T-cell (primary cell): ENCODE measurements at places on chromosomes 4 and X.

DNA sequence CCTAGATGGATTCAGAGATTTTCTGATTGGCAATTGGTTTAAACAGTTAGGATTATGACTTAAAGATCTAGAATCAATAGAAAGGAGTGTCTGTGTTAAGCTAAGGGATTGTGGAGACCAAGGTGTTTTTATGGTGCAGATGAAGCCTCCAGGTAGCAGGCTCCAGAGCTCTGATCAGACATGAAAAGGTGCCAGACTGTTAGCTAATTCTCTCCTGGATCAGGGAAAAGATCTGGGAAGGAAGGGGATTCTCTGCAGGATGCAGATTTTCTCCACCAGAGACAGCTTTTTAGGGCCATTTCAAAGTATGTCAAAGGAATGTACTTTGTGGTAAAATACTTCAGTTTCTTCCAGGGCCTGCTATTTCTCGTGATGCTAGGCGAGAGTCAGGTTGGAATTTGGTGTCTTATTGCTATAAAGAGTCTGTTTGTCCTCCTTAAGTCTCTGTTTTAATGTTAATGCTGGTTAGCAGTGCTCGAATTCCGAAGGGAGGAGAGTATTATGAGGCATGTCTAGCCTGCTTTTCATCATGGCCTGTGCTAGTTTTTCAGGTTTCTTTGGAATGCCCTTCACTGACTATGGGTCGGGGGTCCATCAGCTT lies 12.0 kb upstream of the GPR78 start:
- H3K27me3 ChIP-seq: no peaks in the 10 kb centered on the region
- no peaks in the 10 kb centered on the region for H3K36me3 ChIP-seq
- no peak overlapping the region for H3K27ac ChIP-seq
- H3K4me1 ChIP-seq: no peaks in the 10 kb centered on the region
- H3K4me3 ChIP-seq: no peak overlapping the region
- no peak for DNase-seq

DNA sequence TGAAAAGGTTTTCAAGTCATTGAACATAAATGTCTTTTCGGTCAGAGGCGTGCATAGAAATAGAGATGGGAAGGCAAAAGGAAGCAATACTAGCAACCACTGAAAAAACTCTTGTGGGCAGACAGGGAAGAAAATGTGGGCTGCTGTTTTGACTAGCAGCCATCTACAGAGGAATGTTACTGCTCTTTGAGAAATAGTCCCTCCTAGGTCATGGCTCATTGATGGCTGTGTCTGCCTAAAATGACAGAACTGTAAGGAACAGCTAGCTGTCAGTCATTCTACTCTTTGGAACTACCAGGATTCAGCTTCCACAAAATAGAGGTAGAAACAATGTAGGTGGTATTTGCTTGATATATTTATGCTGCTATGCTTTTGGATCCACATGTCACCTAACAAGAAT lies 26.9 kb upstream of the TMPRSS11B start:
- H3K27me3 ChIP-seq: peaks cover 3% of the 10 kb centered on the region
- H3K27ac ChIP-seq: no peak overlapping the region
- H3K4me3 ChIP-seq: no peak overlapping the region
- no peaks in the 10 kb centered on the region for H3K4me1 ChIP-seq
- H3K36me3 ChIP-seq: no peaks in the 10 kb centered on the region

GRCh38 chr4:1843852-1844251 lies 12.1 kb downstream of the LETM1 start:
- no peak overlapping the region for H3K27ac ChIP-seq
- H3K4me3 ChIP-seq: no peak overlapping the region
- H3K4me1 ChIP-seq: peaks cover 5% of the 10 kb centered on the region

DNA sequence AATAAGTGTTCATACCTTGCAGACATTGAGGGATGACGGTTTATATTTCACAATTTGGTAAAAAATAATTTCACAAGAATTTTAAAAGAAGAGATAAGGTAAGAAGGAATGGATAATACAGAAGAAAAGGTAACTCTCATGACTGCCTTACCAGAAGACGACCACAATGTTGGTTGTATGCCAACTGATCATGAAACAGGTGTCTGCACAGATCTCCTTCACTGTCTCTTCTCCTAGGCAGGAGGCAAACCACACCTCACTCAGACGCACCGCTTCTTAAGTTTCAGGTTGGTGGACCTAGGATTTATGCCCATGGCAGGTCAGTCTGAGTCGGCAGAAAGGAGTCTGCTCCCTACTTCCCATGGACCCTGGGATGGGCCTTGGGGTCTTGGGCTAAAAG lies 177.2 kb downstream of the VSIG4 start:
- H3K4me1 ChIP-seq: peaks cover 11% of the 10 kb centered on the region
- H3K27me3 ChIP-seq: no peaks in the 10 kb centered on the region
- no peak for DNase-seq
- no peak overlapping the region for H3K27ac ChIP-seq

- no peaks in the 10 kb centered on the region for H3K4me1 ChIP-seq
- no peaks in the 10 kb centered on the region for H3K36me3 ChIP-seq
- H3K4me3 ChIP-seq: no peak overlapping the region
- DNase-seq: no peak
- no peaks in the 10 kb centered on the region for H3K27me3 ChIP-seq
Observed at GRCh38 chr4:16707874-16708273, 190.6 kb downstream of the LDB2 start.

DNA sequence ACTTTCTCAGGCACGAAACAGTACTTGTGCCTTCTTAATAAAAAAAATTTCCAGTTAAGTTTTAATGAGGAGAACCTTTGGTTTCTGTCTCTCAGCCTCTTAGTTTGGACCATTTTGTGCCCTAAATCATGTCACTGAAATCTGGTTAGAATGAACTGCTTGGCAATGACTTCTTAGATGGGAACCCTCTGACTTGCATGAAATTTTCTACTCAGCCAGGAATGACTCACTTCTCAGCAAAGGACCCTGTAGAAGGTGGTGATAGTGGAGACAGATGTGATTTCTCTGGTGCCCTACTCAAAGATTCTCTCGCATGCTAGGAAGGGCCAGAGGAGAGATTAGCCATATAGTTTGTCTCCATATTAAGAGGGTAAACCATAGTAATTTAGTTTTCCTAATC lies 50.5 kb downstream of the RASL11B start:
- H3K4me3 ChIP-seq: no peak overlapping the region
- no peak for DNase-seq
- H3K27me3 ChIP-seq: no peaks in the 10 kb centered on the region
- H3K4me1 ChIP-seq: no peaks in the 10 kb centered on the region
- no peak overlapping the region for H3K27ac ChIP-seq
- H3K36me3 ChIP-seq: no peaks in the 10 kb centered on the region

DNA sequence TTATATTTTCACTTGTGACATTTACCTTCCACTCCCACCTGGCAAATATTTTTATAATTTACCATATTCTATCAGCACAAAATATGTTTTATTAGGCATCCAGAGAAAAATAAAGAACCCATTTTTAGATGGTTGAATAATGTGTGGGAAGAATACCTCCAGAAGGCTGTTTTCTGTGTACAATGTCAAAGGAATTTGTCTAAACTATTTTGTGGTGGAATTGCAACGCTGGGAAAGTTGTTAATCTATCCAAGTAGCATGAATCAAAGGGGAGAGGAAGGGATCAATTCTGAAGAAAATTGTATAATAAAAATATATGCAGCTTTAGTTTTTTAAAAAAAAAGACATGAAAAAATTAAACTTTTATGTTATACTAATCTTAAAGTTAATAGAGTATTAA lies 706.5 kb downstream of the FSTL5 start:
- no peak overlapping the region for H3K27ac ChIP-seq
- no peaks in the 10 kb centered on the region for H3K4me1 ChIP-seq
- H3K4me3 ChIP-seq: no peak overlapping the region
- no peaks in the 10 kb centered on the region for H3K36me3 ChIP-seq
- no peaks in the 10 kb centered on the region for H3K27me3 ChIP-seq

- H3K27me3 ChIP-seq: no peaks in the 10 kb centered on the region
- no peak overlapping the region for H3K4me3 ChIP-seq
- no peaks in the 10 kb centered on the region for H3K36me3 ChIP-seq
- H3K27ac ChIP-seq: no peak overlapping the region
- DNase-seq: no peak
- no peaks in the 10 kb centered on the region for H3K4me1 ChIP-seq
Observed at GRCh38 chr4:178205826-178206225, 763.6 kb upstream of the AGA start.

DNA sequence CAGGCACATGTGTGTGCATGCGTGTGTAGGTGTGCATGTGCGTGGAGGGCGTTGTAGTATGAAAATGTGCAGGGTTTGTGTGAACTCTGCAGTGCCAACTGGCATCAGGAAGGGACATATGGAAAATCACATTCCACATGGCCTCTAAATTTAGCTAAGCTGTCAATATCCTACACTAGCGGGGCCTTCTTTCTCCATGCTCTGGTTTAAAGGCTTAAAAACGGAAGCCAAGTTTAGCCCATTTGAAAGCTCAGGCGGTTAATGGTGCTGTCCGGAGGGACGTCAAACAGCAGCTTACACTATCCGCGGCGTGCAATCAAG lies 144.1 kb upstream of the NOCT start:
- no peak overlapping the region for H3K27ac ChIP-seq
- H3K27me3 ChIP-seq: peaks cover 22% of the 10 kb centered on the region
- no peaks in the 10 kb centered on the region for H3K36me3 ChIP-seq
- H3K4me1 ChIP-seq: no peaks in the 10 kb centered on the region

GRCh38 chr4:96134806-96135205 lies 294.9 kb downstream of the PDHA2 start:
- H3K36me3 ChIP-seq: no peaks in the 10 kb centered on the region
- no peak overlapping the region for H3K27ac ChIP-seq
- H3K4me3 ChIP-seq: no peak overlapping the region
- H3K4me1 ChIP-seq: no peaks in the 10 kb centered on the region

- H3K36me3 ChIP-seq: no peaks in the 10 kb centered on the region
- H3K27ac ChIP-seq: no peak overlapping the region
Observed at GRCh38 chr4:131566026-131566425, 1583.1 kb upstream of the PCDH10 start.

DNA sequence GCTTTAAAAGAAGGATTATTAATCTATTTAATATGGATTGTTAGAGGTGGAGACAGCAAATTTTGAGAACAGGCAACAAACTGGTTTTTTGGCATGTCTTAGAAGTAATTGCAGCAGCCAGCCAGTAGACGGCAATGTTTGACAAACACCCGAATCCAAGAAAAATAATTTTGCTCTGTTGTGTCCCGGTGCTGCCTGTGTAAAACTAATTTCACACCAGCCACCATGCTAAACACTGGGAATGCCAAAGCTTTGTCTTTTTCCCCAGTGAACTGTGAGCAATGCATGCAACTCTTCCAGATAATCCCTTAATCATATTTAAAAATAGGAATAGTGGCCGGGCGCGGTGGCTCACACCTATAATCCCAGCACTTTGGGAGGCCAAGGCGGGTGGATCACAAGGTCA lies 25.9 kb downstream of the SMIM31 start:
- DNase-seq: peak; percentile 33
- no peak overlapping the region for H3K27ac ChIP-seq
- no peaks in the 10 kb centered on the region for H3K36me3 ChIP-seq

- no peaks in the 10 kb centered on the region for H3K4me1 ChIP-seq
- H3K4me3 ChIP-seq: no peak overlapping the region
- H3K36me3 ChIP-seq: no peaks in the 10 kb centered on the region
- H3K27ac ChIP-seq: no peak overlapping the region
- no peaks in the 10 kb centered on the region for H3K27me3 ChIP-seq
- no peak for DNase-seq
Observed at GRCh38 chr4:42234817-42235216, 82.4 kb upstream of the BEND4 start.

- no peaks in the 10 kb centered on the region for H3K4me1 ChIP-seq
- no peaks in the 10 kb centered on the region for H3K27me3 ChIP-seq
- H3K4me3 ChIP-seq: no peak overlapping the region
- no peaks in the 10 kb centered on the region for H3K36me3 ChIP-seq
- no peak overlapping the region for H3K27ac ChIP-seq
Observed at GRCh38 chr4:152032722-152033131, 271.9 kb upstream of the GATB start.

GRCh38 chrX:9913146-9913433 lies 54.1 kb upstream of the CLDN34 start:
- no peak overlapping the region for H3K4me3 ChIP-seq
- H3K27me3 ChIP-seq: peaks cover 3% of the 10 kb centered on the region

- DNase-seq: peak; percentile 45
- H3K27ac ChIP-seq: no peak overlapping the region
- H3K4me3 ChIP-seq: no peak overlapping the region
- H3K4me1 ChIP-seq: no peaks in the 10 kb centered on the region
- no peaks in the 10 kb centered on the region for H3K27me3 ChIP-seq
- no peaks in the 10 kb centered on the region for H3K36me3 ChIP-seq
Observed at GRCh38 chr4:119041951-119042560, 93.6 kb upstream of the MYOZ2 start.

DNA sequence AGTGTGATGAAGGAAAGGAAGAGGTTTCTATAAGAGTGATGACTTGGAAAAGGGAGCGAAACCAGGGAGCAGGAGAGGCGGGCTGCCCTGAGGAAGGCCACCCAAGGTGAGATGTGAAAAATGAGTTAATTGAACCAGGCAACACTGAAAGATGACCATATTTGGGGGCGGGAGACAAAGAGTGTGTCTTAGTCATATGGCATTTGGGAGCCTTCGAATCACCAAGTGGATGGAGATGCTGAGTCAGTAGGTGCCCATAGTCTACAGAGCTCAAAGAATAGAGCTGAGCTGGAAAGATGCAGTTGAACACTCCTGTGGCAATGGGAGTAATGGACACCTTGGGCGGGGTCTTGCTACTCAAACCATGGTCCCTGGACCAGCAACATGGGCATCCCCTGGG lies 8.3 kb upstream of the TLR8 start:
- no peaks in the 10 kb centered on the region for H3K27me3 ChIP-seq
- peaks cover 3% of the 10 kb centered on the region for H3K4me1 ChIP-seq
- no peak for DNase-seq
- H3K4me3 ChIP-seq: no peak overlapping the region
- no peaks in the 10 kb centered on the region for H3K36me3 ChIP-seq

- no peaks in the 10 kb centered on the region for H3K4me1 ChIP-seq
- no peaks in the 10 kb centered on the region for H3K27me3 ChIP-seq
- peak overlapping the region; percentile 73 for H3K4me3 ChIP-seq
- H3K36me3 ChIP-seq: no peaks in the 10 kb centered on the region
- peak overlapping the region; percentile 47 for H3K27ac ChIP-seq
Observed at GRCh38 chr4:2363951-2364653, 54.3 kb downstream of the ZFYVE28 start.

GRCh38 chrX:69189576-69190371 lies 24.5 kb upstream of the PJA1 start:
- no peaks in the 10 kb centered on the region for H3K36me3 ChIP-seq
- no peaks in the 10 kb centered on the region for H3K27me3 ChIP-seq
- no peak overlapping the region for H3K4me3 ChIP-seq
- no peaks in the 10 kb centered on the region for H3K4me1 ChIP-seq
- DNase-seq: no peak

DNA sequence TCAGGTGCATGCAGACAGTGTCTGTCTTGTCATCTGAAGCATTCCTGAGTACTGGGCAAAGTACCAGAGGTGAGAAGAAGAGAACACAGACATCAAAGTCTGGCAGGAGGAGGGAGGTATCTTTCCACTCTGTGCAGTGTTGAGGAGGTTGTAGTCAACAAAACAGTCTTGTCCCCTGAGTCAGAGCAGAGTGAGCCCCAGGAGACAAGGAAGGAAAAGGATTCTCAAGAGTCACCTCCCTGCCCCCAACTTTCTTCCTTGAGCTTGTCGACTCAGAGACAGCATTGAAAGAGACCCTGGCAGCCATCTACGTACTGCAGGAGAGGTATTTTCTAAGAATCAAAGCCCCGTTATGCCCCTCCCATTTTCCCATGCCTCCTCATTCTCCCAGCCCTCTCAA lies 4.4 kb upstream of the SRPX start:
- peaks cover 5% of the 10 kb centered on the region for H3K4me1 ChIP-seq
- H3K27ac ChIP-seq: no peak overlapping the region
- no peaks in the 10 kb centered on the region for H3K36me3 ChIP-seq
- peaks cover 14% of the 10 kb centered on the region for H3K27me3 ChIP-seq
- no peak for DNase-seq
- H3K4me3 ChIP-seq: no peak overlapping the region
